Activated CD4-positive, alpha-beta memory T cell treated with anti-CD3 and anti-CD28 coated beads for 36 hours (primary cell): ENCODE measurements at places on chromosomes 3 and 15.

- no peak for DNase-seq
Measured at GRCh38 chr3:128054367-128054766, 2.1 kb downstream of the SEC61A1 start.

- no peak for DNase-seq
Measured at GRCh38 chr3:164174059-164174458, 904.2 kb downstream of the SI start.

- no peak for DNase-seq
Measured at GRCh38 chr15:40908095-40908494, 13.8 kb downstream of the VPS18 start.

GRCh38 chr3:37170060-37170459, 4.3 kb downstream of the LRRFIP2 start:
- no peak for DNase-seq

GRCh38 chr15:61295239-61295638, 66.1 kb upstream of the RORA start:
- DNase-seq, result no peak

DNA sequence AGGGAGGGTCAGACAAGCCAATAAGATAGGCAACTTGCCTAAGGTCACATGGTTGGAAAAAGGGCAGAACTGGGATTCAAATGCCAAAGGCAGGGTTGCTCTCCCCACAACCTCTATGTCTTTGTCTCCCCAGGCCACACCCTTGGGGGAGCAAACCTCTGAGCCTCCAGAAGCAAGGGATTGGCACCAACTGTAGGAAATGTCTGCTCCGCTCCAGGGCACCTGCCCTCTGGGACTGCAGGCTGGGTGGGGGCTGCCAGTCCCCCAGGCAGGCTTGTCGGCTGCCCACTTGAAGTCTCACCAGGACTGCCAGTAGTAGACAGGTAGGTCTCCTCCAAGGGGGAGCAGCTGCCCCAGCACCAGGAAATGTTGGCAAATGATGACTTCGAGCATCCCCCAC, 2.0 kb downstream of the FAM3D start:
- no peak for DNase-seq

GRCh38 chr3:123424321-123424998, 24.4 kb downstream of the ADCY5 start:
- DNase-seq, result no peak

DNA sequence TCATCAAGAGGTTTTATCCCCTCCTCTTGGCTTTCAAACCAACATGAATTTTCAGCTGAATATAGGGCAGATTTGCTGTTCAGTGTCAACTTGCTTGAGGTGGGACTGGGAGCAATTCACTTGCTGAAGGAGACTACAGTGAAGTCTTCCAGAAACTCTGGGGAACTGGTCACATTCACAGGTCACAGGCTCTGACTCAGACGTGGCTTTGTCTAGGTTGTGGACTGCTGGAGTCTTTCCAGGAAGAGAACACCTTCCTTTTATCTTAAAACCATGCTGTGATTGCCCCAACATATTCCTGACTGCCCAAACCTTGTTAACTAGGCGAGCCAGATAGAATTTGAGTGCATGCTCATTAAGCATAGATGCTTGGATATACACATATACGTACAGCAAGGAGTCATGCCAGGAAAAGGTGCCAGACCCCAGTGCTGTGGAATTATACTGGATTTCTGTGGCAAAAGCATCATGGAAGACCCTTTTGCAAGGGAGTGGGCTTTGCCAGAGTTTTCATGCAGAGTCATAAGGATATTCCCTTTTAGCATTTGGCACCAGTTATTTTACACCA, 399.1 kb upstream of the TBL1XR1 start:
- peak; percentile 13 for DNase-seq

DNA sequence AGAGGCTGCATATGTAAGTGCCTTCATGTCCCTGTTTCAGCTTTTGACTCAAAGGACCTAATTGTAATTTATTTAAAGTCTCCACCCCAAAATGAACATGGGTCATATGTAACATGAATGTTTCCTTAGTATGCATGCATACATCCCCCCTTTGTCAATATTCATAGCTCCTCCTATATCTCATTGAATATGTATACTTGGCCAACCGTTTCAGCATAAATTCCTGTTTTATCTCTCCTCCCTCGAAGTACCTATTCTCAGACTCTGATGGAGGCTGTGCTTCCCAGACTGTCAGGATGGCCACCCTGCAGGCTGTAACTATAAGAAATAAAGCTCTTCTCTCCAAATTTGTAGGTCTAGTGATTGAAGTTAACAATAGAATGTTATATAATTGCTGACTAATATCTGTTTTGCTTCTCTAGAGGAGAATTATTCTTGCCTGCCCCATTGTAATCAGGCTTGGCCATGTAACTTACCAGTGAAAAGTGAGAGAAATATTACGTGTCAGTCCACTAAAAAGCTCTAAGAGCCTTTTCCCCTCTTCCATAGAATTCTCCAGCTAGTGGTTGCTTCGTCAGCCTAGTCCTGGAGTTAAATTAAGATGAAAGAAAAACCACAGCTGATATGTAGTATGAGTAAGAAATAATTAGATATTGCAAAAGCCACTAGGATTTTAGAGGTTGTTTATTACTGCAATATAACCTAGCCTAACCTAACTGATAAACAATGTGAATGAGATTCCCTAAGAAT, 245.1 kb downstream of the ZNF385D start:
- no peak for DNase-seq

- DNase-seq, result no peak
Measured at GRCh38 chr3:1318296-1319005, 225.6 kb downstream of the CNTN6 start.

GRCh38 chr3:44842376-44842775, 19.3 kb upstream of the TMEM42 start:
- no peak for DNase-seq

- no peak for DNase-seq
Measured at GRCh38 chr15:88125576-88125975, 131.0 kb downstream of the NTRK3 start.

DNA sequence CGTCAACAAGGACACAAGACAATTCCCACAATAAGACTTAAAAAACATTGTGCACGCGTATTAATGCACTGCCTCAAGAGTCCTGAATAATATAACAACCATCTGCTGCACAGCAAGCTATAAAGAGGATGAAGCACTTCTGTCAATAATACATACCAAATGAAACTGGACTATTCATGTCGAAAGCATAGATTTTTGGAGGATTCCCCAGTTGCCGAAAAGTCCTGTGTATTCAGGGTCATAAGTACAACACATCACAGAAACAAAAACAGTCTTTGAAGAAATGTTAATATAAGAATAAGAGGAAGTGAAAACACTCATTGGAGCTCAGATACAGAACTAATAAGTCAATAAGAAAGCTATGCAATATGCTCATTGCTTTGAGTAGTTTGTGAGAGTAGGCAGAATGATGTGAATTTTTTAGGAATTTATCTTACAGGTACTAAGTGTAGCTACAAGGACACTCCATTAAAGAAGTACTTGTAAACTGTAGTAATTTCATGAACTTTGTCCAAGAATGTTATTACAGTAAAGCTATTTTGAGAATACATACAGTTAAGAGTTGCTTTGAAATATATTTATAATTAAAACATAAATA, 31.6 kb downstream of the CBLB start:
- no peak for DNase-seq

GRCh38 chr15:78242128-78242527, 7.8 kb upstream of the ACSBG1 start:
- peak; percentile 49 for DNase-seq

GRCh38 chr15:57054204-57054750, 135.8 kb downstream of the TCF12 start:
- DNase-seq, result no peak

- DNase-seq, result no peak
Measured at GRCh38 chr15:77985031-77985930, 92.2 kb downstream of the TBC1D2B start.

- no peak for DNase-seq
Measured at GRCh38 chr3:18372786-18373405, 52.2 kb downstream of the SATB1 start.

DNA sequence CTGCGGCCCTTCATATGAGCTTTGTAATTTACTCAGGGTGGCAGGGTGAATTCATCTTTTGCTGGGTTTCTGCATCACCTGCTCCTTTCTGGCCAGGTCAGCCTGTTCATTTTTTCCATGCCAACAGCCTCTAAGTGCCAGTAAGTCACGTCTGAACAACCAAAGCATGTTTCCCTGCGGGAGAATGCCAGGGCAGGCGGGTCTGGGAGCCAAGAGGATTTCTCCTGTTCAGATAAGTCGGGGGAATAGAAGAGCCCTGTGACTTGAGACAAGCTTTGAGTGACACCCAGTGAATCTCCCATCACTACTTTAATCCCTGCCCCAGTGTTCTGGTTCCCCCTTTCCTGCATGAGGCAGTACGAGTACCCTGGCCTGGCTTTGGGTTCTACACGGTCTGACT, 153.1 kb downstream of the PGPEP1L start:
- DNase-seq, result no peak

- DNase-seq, result no peak
Measured at GRCh38 chr3:155101398-155101797, 21.3 kb downstream of the MME start.

GRCh38 chr3:167094632-167095031, 285.5 kb downstream of the ZBBX start:
- DNase-seq, result no peak

DNA sequence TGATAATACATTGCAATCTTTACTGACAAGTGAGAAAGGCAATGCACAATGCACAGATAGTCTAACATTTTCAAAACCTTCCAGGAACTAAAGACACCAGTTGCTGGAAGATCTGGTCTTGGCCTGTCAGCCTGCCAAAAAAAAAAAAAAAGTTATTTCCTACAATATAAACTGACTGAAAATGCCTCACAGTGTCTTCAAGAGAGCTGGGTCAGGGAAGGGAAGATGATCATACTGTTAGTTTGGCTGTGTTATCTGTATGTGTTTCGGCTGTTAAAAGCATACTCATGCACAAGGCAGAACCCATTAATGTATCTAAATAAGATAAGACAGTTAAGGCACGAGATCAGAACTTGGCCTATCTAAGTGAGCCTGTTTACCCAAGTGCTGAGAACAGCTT, 673.4 kb downstream of the MECOM start:
- DNase-seq, result no peak

GRCh38 chr15:88904624-88905327, 8.4 kb downstream of the MFGE8 start:
- peak; percentile 96 for DNase-seq

- DNase-seq, result no peak
Measured at GRCh38 chr15:31169558-31169957, 68.0 kb upstream of the TRPM1 start.

GRCh38 chr15:57388464-57388863, 12.2 kb downstream of the CGNL1 start:
- DNase-seq, result no peak

DNA sequence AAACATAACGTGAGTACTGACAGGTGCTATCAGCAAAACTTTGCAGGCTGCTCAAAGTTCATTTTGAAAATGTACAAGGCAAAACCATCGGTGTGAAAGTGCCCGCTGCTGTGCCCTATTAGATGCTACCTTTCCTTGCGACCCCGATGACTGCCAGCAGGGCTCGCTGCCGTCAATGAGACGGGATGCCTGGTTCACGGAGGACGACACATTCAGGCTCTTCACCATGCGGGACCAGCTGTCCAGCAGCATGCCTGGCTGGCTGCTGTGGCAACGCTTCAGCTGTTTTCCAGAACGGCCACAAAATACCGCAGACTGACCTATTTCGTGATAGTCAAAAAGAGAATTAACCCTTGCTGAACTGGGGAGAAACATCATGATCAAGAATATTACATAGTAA, 92.7 kb upstream of the OCA2 start:
- no peak for DNase-seq

DNA sequence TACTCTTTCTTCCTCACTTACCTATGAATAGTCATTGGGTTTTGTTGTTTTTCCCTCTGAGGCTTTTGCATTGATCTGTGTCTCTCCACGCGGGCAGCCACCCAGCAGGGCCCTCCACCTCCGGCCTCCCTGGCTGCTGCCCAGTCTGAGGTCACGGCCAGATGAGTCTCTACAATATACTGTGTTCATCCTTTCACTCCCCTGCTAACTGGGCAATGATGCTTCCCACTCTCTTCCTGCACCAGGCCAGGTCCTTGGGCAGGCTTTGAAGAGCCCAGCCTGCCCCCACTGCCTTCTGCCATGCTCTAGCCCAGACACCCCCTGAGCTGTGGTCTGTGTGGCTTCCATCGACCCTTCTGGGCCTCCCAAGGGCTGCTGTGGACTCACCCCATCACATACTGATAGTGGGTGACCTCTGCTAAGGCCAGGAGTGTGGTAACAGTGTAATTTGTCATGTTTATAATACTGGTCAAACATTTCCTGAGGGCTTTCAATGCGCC, 18.0 kb downstream of the PDIA5 start:
- no peak for DNase-seq

GRCh38 chr15:48091522-48091921, 29.3 kb upstream of the SLC24A5 start:
- no peak for DNase-seq

DNA sequence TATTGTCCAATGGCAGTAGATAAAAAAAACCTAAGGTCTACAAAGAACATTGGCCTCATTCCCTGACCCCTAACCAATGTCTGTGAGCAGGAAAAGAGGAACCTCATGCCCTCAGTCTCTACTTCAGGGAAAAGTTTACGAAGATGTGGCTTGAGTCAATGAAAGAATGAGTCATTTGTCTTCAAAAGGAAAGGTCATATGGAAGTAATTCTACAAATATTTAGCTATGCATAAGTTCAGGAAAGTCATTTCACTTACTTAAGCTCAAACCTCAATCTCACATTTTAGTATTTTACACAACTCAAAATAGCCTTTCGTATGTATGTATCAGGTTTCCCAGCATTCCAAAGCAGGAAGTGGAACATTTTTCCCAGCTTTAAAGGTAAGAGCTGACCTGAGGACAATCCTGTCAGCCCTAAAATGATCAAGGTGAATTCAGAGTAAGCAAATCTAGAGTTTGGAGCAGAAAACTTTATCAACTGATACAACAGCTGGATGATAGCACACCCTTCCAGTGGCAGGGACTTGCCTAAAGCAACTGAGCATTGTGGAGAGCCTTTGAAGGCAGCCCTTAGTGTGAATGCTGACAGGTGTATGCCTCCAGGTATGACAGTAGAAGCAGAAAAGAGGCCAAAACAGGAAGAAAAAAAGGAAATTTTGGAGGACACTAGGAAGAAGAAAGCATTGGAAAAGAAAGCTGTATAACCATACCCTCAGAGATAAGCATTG, 53.9 kb upstream of the ACKR4 start:
- no peak for DNase-seq

DNA sequence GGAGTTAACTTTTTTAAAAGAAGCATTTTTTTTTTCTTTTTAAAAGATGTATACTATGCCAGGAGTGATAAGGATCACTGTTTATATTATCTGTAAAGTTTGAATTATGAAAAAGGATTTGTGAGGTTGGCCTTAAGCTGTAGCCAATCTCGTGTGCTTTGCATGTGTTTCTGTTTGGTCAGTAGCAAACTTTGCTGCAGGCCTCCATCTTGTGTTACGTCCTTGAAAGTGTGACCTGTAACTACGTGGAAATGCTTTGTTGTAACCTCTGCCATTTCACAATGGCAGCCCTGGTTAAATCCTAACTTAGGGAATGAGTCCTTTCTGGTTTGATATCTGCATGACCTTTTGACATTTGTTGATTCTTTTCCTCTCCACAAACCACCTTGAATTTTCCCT, 1345.6 kb downstream of the NSUN3 start:
- DNase-seq, result no peak

- DNase-seq, result no peak
Measured at GRCh38 chr3:53646723-53647122, 152.3 kb downstream of the CACNA1D start.
